ENCODE measurements at places on chromosomes 7 and 10.

DNA sequence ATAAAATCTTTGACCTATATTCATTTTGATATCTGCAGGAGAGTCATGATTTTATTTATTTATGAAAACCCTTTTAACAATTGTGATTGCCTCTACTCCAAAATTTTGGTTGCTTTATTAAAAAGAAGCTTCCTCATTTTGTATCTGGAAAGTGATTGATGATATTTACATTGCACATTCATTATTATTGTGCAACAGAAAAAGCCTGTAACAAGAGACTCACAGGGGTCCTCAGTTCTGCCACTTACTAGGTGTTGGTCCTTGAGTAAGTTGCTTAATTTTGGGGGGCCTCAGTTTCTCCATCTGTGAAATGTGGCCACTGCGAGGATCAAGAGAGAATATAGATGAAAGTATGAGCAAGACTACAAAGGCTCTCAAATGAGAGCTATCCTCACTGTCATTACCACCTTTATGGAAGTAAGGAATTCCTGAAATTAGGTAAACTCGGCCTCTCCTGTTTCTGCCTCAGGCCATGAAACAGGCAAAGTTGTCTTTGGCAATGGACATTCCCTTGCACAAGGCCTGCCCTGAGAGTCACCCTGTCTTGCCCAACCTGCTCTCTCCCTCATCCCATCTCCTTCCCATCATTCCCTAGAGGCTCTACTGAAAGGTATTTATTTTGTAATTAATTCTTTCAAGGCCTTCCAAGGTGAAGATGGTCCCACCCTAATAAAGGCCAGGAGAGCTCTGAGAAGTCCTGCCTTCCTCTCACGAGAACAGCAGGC lies 66.1 kb upstream of the ABLIM1 start:
- no peak for DNase-seq

DNA sequence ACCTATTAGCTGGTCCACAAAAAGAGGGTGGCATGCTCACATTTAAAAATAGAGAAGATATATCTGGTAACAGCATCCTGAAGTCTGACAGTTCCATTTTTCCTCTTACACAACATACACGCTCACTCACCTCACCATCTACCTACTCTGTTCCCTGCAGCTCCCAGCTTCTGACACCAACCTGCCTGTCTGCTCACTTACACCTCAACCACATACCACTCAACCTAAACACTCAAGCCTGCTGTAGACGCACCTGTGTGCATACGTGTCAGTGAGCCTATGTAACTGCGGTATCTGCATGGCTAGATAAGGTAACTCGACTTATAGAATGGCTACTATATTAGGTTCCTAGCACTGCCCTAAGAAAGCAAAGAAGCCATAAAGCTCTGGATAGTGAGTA lies 174.9 kb downstream of the DGKI start:
- no peak for DNase-seq

DNA sequence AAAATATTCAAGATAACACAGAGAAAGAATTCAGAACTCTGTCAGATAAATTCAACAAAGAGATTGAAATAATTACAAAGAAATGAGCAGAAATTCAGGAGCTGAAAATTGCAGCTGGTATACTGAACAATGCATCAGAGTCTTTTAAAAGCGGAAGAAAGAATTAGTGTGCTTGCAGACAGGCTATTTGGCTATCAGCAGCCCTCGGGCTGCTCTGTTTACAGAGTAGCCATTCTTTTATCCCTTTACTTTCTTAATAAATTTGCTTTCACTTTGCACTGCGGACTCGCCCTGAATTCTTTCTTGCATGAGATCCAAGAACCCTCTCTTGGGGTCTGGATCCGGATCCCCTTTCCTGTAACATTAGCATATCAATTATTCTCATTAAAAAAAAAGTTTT lies 1040.0 kb downstream of the SORCS3 start:
- DNase-seq: no peak

DNA sequence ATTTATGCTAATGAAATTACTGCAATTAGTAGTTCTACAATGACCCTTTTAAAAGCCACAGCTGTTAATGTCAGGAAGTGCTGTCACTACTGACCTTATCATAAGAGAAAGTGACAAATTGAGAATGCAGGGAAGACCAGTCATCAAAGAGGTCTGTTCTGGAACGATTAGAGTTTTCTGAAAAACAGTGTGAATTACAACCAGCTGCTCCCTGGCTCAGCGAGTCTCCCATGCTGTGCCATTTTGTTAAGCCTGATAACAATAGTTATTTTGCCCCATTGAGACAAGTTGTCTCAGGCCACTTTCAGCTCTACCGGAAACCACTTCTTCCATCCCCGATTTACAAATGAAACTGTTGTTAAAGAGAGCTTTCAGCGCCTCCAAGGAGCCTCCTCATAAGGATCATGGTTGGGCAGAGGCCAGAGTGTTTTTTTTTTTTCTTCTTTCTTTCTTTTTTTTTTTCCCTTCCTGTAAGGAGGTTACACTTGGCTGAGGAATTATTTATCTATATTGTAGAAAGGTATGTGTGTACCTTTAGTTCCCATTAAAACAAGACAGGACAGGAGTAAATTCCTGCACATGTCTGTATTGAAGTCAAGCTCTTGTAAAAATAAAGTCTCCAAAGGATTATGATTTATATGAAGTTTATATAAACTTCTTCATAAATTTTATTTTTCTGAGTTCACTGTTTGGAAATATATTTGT lies 173.6 kb downstream of the CDCA7L start:
- no peak for DNase-seq

- no peak for DNase-seq
Observed at GRCh38 chr7:106062006-106062405, 50.1 kb downstream of the SYPL1 start.

- DNase-seq: no peak
Observed at GRCh38 chr7:15334536-15335263, 227.1 kb downstream of the AGMO start.

- no peak for DNase-seq
Observed at GRCh38 chr10:103241262-103242011, 4.2 kb upstream of the RPEL1 start.

DNA sequence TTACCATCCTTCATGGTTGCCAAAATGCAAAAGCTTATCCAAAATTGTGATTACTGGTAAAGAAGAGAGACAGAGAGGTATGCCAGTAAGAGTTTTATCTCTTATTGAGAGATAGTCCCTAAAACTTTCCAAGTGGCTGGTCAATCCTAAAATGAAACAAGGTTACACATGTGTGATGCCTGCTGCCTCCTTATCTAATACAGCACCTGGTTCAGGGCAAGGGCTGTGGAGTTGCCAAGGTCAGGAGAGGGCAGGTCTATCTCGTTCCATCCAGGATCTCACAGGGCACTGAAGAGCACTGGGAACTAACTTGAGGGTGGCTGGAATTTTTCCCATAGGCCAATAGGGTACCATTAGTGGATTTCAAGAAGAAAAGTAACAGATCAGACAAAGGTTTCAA lies 18.3 kb downstream of the VOPP1 start:
- DNase-seq: no peak

All from GM13977 (cell line).